ENCODE measurements at places on chromosomes 11 and 22. TPM values are rescaled to one million over a fixed set of nuclear protein-coding genes. Genes with fewer than 3 reads are reported as not detected.
A peak's percentile ranks its signal among the peaks of the same experiment; 100 is the strongest.

DNA sequence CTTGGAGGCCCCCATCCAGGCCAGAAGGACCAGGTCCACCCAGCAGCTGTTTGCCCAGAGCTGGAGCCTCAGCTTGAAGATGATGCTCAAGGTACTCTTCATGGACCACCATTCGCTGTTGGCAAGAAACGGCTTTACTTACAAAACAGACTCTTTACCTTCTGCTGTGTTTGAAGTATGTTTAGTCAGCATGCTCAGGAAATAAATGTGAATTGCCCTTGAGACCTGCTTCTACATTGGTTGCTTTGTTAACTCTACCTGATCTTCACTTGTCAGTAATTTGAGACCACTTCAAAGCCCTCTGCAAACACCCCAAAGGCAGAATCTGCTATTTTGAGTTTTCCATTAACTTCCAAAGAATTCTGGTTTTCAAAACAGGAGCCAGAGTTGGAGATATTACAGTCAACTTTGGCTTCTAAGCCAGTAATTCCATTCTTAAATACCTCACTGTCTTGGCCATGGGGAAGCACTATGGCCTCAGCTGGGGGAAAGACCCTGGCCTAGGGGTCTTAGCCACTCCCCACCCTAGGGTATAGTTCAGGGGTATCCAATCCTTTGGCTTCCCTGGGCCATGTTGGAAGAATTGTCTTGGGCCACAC is 2.7 kb downstream of the UQCR10 start:
- no peak overlapping the region for H3K27ac ChIP-seq
- no peak overlapping the region for H3K4me3 ChIP-seq
- H3K27me3 ChIP-seq: no peaks in the 10 kb centered on the region
- peaks cover 27% of the 10 kb centered on the region for H3K36me3 ChIP-seq
- H3K4me1 ChIP-seq: peaks cover 17% of the 10 kb centered on the region

The SIPA1 gene
- 145 TPM for total RNA-seq

DNA sequence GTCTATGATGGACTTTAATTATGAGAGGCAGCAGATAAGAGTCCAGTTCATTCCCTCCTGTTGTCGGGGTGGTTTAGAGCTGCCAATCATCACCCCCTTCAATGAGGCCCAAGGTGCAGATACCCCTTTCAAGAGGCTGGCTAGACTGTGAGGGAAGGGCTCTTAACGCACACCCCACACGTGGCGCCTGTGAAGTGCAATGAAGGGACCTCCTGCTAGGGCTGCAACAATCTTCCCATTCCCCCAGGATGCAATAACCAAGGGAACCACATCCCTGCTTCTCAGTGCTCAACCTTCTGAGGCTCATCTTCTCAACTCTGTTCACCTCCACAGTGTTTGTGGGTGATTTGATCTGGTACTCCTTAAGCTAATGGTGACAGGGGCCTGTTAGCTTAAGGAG is 19.0 kb downstream of the TENM4 start:
- H3K36me3 ChIP-seq: no peaks in the 10 kb centered on the region
- H3K27me3 ChIP-seq: no peaks in the 10 kb centered on the region
- peak overlapping the region; percentile 72 for H3K27ac ChIP-seq
- H3K4me3 ChIP-seq: no peak overlapping the region
- no peak for DNase-seq

GRCh38 chr22:17436382-17436980 is 67.2 kb downstream of the CECR2 start:
- no peak for DNase-seq
- H3K4me3 ChIP-seq: no peak overlapping the region
- no peaks in the 10 kb centered on the region for H3K4me1 ChIP-seq
- H3K27me3 ChIP-seq: no peaks in the 10 kb centered on the region
- H3K36me3 ChIP-seq: no peaks in the 10 kb centered on the region

The PRG3 gene
- not detected for total RNA-seq

The FAM83F gene
- total RNA-seq: not detected

- H3K36me3 ChIP-seq: no peaks in the 10 kb centered on the region
- no peak for DNase-seq
- H3K4me3 ChIP-seq: no peak overlapping the region
- H3K4me1 ChIP-seq: no peaks in the 10 kb centered on the region
Measured at GRCh38 chr11:112829971-112830654, 131.1 kb upstream of the NCAM1 start.

- peaks cover 10% of the 10 kb centered on the region for H3K4me1 ChIP-seq
- H3K27ac ChIP-seq: peak overlapping the region; percentile 11
- no peak overlapping the region for H3K4me3 ChIP-seq
- no peaks in the 10 kb centered on the region for H3K27me3 ChIP-seq
- no peak for DNase-seq
Measured at GRCh38 chr11:78181185-78181584, 7.2 kb downstream of the KCTD21 start.

DNA sequence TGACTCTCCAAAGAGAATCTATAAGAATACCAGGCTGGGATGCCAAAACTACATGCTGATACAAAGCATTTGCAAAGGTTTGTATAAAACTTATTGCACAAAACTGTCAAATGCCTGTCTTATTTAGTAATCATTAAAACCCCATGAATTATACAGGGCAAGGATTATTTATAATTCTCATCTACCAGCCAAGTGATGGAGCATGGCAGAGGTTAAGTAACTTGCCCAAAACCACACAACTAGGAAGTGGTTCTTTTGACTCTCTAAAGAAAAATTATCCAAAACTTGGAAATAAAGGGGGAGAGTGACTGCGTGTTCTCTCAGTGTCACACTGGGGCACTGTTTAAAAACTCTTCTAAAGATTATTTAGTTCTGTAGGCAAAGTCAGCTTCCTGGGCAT is 17.4 kb upstream of the CLMP start:
- H3K36me3 ChIP-seq: no peaks in the 10 kb centered on the region
- H3K4me3 ChIP-seq: no peak overlapping the region
- no peaks in the 10 kb centered on the region for H3K4me1 ChIP-seq
- DNase-seq: no peak
- H3K27ac ChIP-seq: no peak overlapping the region
- H3K27me3 ChIP-seq: no peaks in the 10 kb centered on the region

The CBLIF gene
- total RNA-seq: 2.6 TPM

DNA sequence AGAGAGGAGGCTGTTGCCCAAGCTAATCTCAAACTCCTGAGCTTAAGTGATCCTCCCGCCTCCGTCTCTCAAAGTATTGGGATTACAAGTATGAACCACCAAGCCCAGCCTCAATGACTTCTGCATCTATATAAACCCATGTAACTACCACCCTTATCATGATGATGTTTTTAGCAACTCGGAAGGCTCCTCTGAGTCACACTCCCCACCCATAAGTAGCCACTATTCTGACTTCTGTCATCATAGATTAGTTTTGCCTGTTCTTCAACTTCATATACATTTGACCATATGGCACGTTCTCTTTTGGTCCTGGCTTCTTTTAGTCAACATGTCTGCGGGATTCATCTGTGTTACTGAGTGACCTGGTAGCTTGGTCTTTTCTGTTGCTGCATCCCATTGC is 6.4 kb upstream of the FOSL1 start:
- H3K4me1 ChIP-seq: peaks cover 6% of the 10 kb centered on the region
- no peaks in the 10 kb centered on the region for H3K27me3 ChIP-seq
- H3K4me3 ChIP-seq: no peak overlapping the region
- DNase-seq: no peak
- H3K27ac ChIP-seq: no peak overlapping the region

GRCh38 chr22:41898645-41899044 is 16.2 kb downstream of the SHISA8 start:
- peaks cover 98% of the 10 kb centered on the region for H3K36me3 ChIP-seq
- H3K4me1 ChIP-seq: no peaks in the 10 kb centered on the region
- H3K4me3 ChIP-seq: no peak overlapping the region
- no peak overlapping the region for H3K27ac ChIP-seq
- no peak for DNase-seq
- no peaks in the 10 kb centered on the region for H3K27me3 ChIP-seq

The OR10A2 gene
- total RNA-seq: not detected

GRCh38 chr22:41092847-41093411 is 537 bp downstream of the EP300 start:
- peak overlapping the region; percentile 100 for H3K27ac ChIP-seq
- no peaks in the 10 kb centered on the region for H3K27me3 ChIP-seq
- peak overlapping the region; percentile 84 for H3K4me3 ChIP-seq
- peaks cover 4% of the 10 kb centered on the region for H3K4me1 ChIP-seq

DNA sequence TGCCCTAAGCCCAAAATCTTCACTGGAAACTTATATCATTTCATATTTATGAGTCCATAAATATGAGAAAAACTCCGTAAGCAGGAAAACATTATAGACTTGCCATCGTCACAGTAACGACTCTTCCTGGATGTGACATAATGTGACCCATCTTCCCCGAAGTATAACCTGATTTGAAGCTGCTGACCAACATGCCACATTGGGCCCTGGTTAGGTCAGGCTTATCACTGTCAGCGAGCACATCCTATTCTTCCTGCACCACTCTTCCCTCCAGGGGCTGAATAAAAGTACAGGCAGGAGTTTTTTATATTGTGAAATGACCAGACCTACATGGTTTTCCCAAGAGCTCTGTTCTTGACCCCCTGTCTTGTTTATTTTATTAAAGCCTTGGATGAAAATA is 12.1 kb upstream of the BLID start:
- no peak for DNase-seq
- peaks cover 6% of the 10 kb centered on the region for H3K4me1 ChIP-seq
- no peak overlapping the region for H3K27ac ChIP-seq
- H3K36me3 ChIP-seq: no peaks in the 10 kb centered on the region

GRCh38 chr22:23527971-23528740 is 51.9 kb downstream of the IGLL1 start:
- DNase-seq: peak; percentile 60
- no peaks in the 10 kb centered on the region for H3K27me3 ChIP-seq
- no peak overlapping the region for H3K4me3 ChIP-seq
- peaks cover 1% of the 10 kb centered on the region for H3K4me1 ChIP-seq

The TSGA10IP gene
- not detected for total RNA-seq

The SIK2 gene
- total RNA-seq: 8.2 TPM

DNA sequence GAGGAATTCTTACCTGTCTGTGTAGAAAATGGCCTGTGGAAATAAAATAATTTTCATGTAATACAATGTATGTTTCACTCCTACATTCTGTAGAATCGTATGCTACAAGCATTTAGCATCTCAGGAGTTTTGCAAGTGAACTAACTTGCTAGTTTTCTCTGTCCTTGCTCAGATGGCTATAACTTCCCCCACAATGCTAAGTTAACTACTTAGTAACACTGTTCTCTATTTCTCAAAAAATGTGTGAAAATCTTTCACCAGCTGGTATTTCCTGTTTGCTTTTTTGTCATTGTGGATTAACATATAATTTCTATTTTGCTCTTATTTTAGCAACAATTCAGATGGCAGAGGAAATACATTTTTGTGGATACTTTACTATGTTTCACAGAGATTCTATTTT is 4.4 kb downstream of the OR4S2 start:
- no peaks in the 10 kb centered on the region for H3K4me1 ChIP-seq
- no peaks in the 10 kb centered on the region for H3K27me3 ChIP-seq
- no peak for DNase-seq

The KIRREL3 gene
- total RNA-seq: not detected

DNA sequence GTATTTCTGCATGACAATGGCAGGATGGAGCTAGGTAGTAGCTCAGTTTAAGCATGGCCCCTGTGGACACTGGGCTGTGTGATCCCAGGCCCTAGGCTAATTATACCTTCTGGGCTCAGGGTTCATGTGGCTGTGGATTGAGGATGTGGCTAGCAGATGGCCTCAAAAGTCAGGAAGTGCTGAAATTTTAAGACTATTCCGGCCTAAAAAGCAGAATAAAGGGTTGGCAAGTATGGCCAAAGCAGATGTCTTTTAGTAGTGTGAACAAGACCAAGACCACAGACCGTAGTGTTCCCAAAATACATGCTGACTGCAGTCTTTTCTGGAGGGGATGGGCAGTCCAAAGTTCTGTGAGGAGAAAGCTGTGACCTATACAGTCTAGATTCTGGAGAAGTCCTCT is 115.7 kb upstream of the RAG2 start:
- H3K27me3 ChIP-seq: no peaks in the 10 kb centered on the region
- H3K27ac ChIP-seq: no peak overlapping the region
- DNase-seq: no peak
- H3K4me1 ChIP-seq: no peaks in the 10 kb centered on the region
- no peak overlapping the region for H3K4me3 ChIP-seq

The SLC25A45 gene
- total RNA-seq: 11.4 TPM

The PANX2 gene
- 0.32 TPM for total RNA-seq

GRCh38 chr11:96520939-96521338 is 131.1 kb downstream of the JRKL start:
- no peak overlapping the region for H3K27ac ChIP-seq
- no peaks in the 10 kb centered on the region for H3K4me1 ChIP-seq
- H3K27me3 ChIP-seq: no peaks in the 10 kb centered on the region
- H3K4me3 ChIP-seq: no peak overlapping the region
- no peaks in the 10 kb centered on the region for H3K36me3 ChIP-seq

DNA sequence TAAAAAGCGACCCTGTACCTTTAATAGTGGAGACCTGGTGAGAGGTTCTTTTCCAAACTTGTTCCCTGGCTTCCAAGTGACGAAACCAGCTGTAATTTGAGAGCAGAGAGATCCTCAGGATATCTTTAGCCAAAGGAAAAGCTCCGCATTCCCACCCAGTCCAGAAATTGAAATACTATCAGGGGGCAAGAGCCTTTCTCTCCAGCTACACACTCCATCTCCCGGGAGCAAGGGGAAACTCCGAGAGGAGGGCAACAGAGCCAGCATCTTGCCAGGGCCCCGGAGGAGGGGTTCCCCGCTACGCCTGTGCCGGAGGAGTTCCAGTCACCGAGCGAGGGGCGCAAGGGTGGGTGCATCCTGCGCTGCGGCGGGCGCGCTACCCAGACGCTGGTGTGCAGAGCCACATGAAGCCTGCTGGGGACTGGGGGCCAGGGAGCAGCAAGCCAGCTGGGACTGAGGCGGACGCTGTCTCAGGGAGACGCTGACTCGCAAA is at the start of gene FIBIN:
Gene FIBIN, plus strand, starts transcription at position 148 of the 493 bp plus-strand sequence. CDS start 415 bp downstream, outside the sequence.
- H3K4me3 ChIP-seq: peak within 1 kb of the TSS; percentile 93
- peaks cover 7% of the 10 kb centered on the region for H3K4me1 ChIP-seq
- peaks cover 3% of the 10 kb centered on the region for H3K36me3 ChIP-seq

The SCGB1D2 gene
- total RNA-seq: not detected

DNA sequence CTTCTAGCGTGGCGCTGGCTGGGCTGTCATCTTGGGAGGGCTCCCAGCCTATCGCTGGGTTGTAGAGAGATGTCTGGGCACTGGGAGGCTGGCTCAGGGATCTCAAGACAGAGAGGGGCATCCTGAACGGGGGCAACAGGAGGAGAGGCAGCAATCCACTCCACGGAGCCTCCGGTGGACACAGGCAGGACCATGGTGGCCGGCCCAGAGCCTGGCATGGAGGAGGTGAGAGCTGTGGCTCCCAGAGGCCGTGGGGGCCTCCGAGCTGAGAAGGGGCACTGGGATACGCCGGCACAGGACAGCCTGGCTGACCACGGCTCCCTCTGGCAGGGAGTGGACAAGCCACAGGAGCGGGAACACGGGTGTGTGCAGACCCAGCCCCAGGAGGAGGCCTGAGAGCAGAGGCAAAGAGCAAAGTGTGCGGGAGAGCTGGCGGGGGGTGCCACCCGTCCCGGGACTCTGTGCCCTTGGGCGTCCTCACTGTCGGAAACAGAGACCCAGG is 9.1 kb downstream of the MRGPRF start:
- H3K27ac ChIP-seq: peak overlapping the region; percentile 95
- DNase-seq: no peak
- H3K4me1 ChIP-seq: peaks cover 69% of the 10 kb centered on the region

The WNT7B gene
- total RNA-seq: not detected

GRCh38 chr22:20449819-20450550 is 12.4 kb upstream of the SCARF2 start:
- no peak overlapping the region for H3K27ac ChIP-seq
- H3K4me3 ChIP-seq: no peak overlapping the region
- H3K4me1 ChIP-seq: no peaks in the 10 kb centered on the region
- DNase-seq: no peak
- H3K27me3 ChIP-seq: no peaks in the 10 kb centered on the region

- H3K4me1 ChIP-seq: no peaks in the 10 kb centered on the region
- no peak overlapping the region for H3K4me3 ChIP-seq
- H3K36me3 ChIP-seq: peaks cover 3% of the 10 kb centered on the region
- no peak overlapping the region for H3K27ac ChIP-seq
- no peak for DNase-seq
Measured at GRCh38 chr11:35752115-35752514, 89.5 kb downstream of the TRIM44 start.
